AG20443 (cell line): ENCODE measurements at places on chromosomes 4 and X.

DNA sequence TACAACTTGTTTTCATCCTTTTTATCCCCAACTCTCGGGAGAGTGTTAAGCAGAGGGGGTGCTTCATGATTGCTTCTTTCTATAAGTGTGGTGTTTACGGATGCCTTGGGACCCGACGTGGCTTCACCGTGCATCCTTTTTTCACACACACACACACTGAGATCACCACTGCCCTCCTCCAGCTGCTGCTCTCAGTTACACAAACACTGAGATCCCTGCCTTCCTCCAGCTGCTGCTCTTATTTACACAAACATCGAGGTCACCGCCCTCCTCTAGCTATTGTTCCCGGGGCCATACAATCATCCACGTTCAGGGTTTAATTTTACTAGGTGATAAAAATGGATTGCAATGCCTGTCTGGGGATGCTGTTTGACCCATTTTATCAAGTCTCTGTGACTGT, 155.4 kb upstream of the FAM9B start:
- no peak for DNase-seq

GRCh38 chrX:36480441-36480990, 527.6 kb upstream of the FAM47C start:
- DNase-seq, result no peak

GRCh38 chr4:20384456-20384855, 132.8 kb downstream of the SLIT2 start:
- no peak for DNase-seq

- DNase-seq, result no peak
Measured at GRCh38 chrX:149721778-149722177, 9.9 kb downstream of the MAGEA11 start.
